MM.1S (cell line): ENCODE measurements at places on chromosomes 2 and 18.

GRCh38 chr2:76692908-76693307, 829.3 kb downstream of the LRRTM4 start:
- no peak for DNase-seq

- no peak for DNase-seq
These were observed 92.0 kb downstream of the USP40 start for GRCh38 chr2:233474308-233475160.

DNA sequence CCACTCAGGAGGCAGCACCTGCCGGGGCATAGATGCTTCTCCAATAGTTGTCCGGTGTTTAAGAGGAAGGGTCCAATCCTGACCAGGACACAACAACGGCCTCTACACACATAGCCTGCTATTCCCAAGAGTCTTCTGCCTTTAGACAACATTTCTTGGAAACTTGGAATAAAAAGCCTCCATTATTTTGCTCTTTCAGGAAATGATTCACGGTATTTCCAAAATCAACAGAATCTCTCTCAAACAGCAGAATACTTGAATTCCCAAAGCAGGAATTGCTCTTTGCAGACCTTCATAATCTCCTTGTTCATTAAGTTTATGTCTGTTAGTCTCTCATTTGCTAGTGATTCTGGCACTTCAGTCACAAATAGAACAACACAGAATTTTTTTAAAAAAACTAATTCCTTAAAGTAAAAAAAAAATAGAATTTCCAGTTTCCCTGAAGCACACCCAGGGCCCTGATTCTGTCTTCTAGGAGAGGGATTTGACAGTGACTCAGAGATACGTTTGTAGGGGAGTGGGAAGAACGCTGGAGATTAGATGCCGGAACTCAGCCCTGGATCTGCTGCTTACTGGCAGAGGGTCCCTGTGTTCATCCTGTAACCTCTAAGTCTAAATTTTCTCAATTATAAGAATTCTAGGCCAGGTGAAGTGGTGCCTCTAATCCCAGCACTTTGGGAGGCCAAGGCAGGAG, 74.7 kb downstream of the NAB1 start:
- DNase-seq, result no peak

GRCh38 chr2:101766871-101767739, 69.6 kb downstream of the MAP4K4 start:
- DNase-seq, result no peak

DNA sequence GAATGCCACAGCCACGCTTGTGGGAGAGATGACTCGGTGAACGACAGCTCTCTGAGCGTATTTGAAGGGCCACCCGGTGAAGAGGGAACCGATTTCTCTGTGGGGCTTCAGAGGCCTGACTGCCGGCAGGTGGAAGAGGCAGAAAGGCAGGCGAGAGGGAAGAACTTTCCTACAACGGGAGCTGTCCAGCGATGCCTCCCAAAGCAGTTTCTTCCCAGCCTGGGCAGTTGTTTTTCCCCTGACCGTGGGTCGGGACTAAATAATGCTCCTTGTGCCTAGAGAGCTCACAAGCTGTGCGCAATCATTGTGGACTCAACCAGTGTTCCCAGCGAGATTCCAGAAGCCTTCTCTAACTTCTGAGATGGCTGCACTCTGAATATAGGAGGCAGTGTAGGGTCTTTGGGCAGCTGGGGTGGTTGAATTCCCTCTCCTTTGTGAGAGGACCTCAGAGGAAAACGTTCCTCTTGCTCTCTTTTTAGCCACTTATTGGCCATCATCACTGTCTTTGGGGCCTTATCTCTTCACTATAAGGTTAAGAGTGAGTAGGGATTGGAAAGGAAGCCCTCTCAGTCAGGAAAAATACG, 710 bp downstream of the SEC11C start:
- peak; percentile 20 for DNase-seq

- DNase-seq, result no peak
These were observed 212.1 kb upstream of the COPS8 start for GRCh38 chr2:236873636-236874035.

- DNase-seq, result no peak
These were observed 48.7 kb downstream of the IMPA2 start for GRCh38 chr18:12029786-12030584.

DNA sequence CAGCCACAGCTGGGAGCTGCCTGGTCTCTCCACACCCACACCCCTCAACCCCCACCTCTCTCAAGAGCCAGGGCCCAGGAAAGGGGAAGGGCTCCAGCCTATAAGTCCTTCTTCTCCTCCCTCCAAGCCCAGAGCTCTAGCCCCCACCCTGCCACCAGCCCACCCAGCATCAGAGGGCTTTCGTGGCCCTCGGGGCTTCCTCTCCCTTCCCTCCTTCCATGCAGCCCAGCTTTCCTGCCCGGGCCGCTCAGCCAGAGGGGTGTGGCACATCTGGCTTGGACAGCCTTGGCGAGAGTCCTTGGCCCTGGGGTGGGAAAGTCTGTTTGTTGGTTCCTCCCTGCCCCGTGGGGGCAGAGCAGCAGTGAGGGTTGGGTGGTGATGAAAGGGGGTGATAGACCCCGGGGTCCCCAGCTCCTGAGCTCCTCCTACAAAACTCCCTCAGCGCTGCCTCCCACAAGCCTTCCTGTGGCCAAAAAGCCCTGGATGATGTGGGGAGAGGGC, 7.0 kb downstream of the TNS1 start:
- no peak for DNase-seq

DNA sequence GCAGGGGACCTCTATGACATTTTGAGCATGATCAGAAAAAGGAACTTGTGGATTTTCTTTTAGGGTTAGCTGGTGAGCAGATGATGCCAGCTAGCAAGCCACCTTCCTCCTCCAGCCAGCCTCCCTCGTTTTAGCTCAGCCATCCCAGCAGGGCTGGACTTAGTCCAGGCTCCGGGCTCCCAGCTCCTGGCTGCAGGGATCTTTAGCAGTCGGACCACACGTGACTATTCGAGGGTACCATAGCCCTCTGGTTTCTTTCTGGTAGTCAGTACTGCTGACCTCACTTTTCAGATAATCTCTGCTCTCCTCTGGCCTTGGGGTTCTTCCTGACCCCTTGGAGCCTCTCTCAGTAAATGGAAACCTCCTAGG, 31.8 kb downstream of the NCK2 start:
- peak; percentile 51 for DNase-seq

DNA sequence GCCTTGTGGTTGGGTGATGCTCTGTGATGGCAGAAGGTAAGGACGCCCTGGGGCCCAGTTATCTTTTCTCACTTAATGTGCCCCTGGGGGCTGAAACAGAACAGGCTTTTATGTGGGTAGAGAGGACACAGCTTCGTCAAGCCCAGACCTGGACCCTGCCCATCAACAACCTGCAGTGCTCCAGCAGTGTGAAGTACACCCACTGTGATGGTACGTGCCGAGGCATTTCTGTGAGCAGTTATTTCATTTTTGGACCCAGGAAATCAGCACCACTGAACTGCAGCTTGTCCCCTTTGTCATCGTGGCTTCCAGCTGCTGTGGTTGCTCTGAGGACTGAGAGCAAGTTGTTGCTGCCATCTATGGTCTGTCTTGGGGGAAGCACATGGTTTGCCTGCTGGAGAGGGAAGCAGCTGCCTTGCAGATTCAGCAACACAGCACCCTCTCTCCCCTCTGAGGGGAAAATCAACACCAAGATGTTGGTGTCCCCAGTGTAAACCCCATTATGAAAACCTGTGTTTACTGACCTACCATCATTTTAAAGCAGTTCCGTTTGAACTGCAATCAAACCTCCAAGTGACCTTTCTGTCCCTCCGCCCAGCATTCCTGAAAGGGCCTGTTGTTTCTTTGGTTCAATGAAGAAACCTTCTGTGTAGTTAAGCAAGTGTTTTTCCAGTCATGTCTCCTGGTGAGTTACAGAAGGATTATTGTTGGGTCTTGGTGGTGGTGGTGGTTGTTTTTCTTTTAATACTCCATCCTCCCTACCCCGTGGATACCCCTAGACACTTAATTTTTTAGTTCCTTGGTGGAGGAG, 158.2 kb downstream of the MGAT5 start:
- peak; percentile 90 for DNase-seq

DNA sequence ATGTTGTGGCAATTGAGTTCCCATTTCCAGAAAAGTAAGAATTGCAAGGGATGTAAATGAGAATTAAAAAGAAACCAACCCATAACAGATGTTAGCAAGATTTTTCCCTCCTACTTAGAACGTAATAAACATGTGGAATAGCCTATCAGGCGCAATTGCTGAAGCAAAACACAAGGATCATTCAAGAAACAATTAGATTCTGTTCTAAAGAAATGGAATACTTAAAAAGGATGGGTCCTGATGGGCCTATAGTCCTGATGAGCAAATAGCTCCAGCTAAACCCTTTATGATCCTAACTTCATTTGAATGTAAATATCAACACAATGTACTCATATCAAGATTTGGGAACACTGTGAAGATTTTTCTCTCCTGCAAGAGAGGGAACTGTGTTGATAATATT, 771.0 kb upstream of the CDH7 start:
- no peak for DNase-seq

GRCh38 chr2:64448041-64448426, 5.9 kb upstream of the LGALSL start:
- no peak for DNase-seq

DNA sequence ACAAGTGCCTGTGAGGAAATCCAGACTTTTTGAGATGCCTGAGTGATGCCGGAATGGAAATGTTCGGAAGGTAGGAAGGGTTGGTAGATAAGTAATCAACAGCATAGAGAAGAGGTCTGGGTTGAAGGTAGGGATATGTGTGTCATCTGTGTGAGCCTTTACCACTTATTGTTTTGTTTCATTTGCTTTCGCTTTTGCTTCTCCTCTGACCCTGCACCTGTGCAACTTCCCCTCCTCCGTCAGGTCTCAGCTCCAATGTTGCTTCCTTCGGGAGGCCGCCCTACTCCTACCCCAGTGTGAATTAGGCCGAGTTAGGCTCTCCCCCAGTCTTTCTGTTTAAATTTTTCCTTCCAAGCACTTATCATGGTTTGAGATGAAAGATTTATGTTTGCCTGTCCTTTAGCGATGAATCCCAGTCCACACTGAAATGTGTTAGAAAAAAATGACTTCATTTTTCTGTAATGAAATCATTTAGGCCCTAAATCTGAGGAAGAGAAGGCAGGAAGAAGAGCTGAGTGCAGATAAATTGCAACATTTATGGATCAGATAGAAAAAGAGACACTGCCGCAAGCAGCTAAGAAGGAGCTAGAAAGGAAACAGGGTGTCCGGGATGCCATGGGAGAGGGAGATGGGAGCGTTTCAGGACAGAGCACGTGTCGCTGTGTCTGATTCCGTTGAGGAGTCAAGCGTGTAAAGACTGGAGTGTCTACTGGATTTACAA, 139.6 kb upstream of the PELI1 start:
- peak; percentile 66 for DNase-seq

GRCh38 chr2:29010946-29011345, 29.8 kb downstream of the TOGARAM2 start:
- peak; percentile 29 for DNase-seq

- DNase-seq, result peak; percentile 57
These were observed 94.1 kb downstream of the ANKRD44 start for GRCh38 chr2:197216361-197216979.

GRCh38 chr2:123993728-123994323, 31.3 kb upstream of the CNTNAP5 start:
- DNase-seq, result peak; percentile 63

DNA sequence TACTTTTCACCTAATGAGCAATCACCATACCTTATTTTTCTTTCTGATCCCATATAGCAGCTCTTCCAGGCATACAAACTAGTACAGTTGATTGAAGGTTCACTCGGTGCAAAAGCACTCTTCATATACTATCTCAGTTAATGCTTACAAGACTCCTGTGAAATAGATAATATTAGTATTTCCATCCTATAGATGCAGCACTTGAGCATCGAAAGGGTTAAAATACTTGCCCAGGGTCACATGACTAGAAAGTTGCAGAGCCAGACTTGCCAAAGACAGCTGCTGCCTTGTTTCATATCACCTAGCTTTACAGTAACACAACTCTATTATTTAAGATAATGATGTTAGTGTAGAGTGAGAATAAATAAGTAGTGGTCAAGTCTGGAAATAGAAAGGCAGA, 466.0 kb upstream of the TNP1 start:
- DNase-seq, result no peak

- no peak for DNase-seq
These were observed 184.1 kb downstream of the MTCL1 start for GRCh38 chr18:8889489-8889888.

DNA sequence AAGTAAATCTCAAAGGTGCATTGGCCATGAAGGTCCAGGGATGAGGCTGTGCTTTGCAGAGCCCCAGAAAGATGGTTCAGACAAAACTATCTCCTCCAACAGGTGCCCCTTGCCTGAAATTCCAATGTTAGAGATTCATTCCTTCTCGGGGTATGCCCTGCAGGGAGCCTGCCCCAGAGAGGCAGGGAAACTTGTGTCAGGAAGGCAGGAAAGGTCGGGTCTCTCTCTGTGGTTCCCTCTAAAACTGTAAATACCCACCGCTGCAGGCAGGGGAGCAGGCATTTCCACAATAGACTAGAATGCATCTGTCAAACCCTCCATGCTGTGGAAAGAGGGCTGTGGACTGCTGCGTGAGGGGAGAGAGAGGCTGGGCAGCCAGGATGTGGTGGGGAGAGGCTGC, 207.8 kb upstream of the SMAD2 start:
- DNase-seq, result no peak

- DNase-seq, result peak; percentile 77
These were observed 459.5 kb downstream of the DLGAP1 start for GRCh38 chr18:3995476-3996102.

GRCh38 chr2:2950403-2950952, 427.1 kb downstream of the EIPR1 start:
- no peak for DNase-seq

DNA sequence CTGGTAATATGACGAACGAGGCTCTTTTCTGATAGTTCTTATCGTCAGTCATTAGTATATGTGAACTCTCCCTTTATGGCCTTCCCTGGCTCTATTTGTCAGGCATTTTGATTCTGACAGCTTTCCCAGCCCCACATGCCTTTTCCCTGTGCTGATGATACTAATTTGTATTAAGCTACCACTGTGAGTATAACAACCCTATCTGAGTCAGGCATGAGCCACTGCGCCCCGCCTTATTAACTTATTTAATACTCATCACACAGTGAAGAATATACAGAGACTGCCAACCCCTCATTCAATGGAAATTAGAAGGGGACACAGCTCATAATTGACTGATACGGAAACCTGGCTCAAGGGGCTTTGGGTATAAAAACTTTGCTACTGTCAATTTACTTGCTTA, 140.0 kb downstream of the NETO1 start:
- DNase-seq, result no peak

- DNase-seq, result peak; percentile 49
These were observed 32.8 kb downstream of the FAM124B start for GRCh38 chr2:224369028-224369632.

DNA sequence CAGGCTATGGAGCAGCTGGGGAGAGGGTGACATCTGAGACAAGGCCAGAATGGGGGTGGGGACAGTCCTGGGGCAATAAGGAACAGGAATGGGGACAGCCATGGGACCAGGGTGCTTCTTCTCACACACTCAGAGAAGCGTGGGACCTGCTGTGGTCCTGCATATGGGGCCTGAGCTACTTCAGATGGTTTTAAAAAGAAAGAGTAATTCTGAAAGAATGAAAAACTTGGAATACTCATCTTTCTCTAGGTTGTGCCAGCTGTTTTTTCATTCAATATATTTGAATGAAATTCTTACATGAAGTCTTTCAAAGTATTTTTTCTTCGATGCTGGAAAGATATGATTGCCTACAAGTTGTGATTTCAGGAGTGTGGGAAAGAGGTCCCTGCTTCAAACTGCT, 227.5 kb upstream of the APCDD1 start:
- no peak for DNase-seq

GRCh38 chr2:25161055-25161781, 7.2 kb downstream of the POMC start:
- DNase-seq, result peak; percentile 27

GRCh38 chr2:85704800-85705679, 10.9 kb downstream of the GNLY start:
- DNase-seq, result peak; percentile 45
